ENCODE measurements at places on chromosomes 2 and 18.

DNA sequence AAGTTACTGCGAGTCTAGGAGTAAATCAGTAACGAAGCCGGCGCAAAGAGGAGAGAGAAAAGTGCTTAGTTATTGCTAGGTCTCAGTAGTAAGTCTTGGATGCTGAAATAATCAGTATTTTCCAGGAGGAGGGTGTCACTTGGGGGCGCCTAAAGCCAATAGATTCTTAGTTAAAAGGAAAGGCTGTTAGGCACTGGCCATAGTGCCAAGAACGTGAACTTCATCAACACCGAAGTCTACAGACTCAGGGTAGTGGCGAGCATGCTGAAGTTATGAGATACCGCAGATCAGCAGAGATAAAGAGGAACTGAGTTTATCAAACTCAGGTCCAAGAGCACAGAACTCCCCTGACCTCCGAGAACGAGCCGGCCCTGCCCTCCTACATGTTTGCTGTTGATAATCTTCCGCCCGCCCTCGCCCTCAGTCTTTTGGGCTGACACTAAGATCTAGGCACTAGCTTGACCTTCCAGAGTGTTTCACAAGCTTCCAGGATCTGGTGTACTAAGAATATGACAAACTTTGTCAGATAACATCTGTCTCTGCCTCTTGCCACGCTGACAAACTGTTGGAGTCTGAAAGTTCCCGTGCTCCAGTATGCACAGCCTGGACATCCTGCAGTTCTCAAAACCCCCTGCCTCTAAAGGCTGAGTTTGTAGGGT is 49.2 kb downstream of the CYB5A start:
- peak; percentile 91 for DNase-seq

DNA sequence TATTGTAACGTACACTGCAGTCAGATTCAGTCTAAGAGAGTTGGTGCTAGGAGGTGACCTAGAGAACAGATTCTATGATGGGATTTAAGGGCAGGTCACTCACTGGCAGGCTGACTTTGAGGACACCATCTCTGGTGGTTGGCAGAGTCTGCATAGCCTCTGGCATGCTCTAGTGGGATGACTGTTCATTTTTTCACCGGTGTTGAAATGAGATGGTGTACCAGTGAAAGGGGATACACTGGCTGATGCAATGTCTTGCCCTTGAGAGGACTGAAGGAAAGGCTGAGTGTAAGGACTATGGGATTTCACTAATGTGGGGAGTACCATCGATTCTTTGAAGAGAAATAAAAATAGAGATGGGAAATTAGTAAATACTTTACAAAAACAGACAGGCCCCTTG is 186.9 kb upstream of the PIEZO2 start:
- DNase-seq = no peak

DNA sequence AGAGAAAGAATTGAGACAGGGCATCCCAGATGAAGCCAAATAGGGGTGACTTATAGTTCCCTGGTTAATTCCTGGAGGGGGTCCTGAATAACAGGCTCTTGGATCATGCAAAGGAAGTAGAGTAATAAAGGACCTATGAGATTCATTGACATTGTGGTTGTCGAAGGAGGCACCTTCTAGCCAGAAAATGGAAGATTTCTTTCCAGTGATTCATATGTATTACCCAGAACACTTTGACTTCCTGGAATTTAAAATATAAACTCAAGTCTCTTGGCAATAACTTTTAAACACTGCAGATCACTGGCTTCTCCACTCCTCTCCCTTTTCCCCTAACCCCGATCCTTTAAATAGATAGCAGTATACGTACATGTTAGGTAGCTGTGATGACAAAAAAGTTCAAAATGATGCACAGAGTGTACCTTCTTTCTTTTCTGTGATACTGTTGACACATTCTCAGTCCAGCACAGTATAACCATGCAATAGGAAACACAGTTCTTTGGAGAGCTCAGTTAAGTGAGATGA is 211.8 kb downstream of the LTBP1 start:
- DNase-seq = peak; percentile 23

DNA sequence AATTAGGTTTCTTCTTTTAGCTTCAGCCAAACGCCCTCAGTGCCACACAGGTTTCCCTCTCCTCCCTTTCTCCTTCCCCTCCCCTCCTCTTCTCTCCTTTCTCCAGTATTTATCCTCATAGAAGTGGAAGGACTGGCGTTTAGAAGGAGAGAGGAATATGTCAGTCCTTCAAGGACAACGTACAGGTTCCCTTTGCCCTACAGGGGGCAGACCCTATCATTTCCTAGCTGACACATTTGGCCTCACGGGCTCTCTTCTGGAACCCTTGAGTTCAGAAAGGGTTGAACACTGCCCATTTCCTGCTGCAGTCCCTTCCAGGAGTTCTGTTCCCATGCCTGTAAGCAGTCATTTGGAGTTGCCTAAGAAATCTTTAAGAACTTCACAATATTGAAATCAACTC is 46.1 kb downstream of the CDCA7 start:
- no peak for DNase-seq

DNA sequence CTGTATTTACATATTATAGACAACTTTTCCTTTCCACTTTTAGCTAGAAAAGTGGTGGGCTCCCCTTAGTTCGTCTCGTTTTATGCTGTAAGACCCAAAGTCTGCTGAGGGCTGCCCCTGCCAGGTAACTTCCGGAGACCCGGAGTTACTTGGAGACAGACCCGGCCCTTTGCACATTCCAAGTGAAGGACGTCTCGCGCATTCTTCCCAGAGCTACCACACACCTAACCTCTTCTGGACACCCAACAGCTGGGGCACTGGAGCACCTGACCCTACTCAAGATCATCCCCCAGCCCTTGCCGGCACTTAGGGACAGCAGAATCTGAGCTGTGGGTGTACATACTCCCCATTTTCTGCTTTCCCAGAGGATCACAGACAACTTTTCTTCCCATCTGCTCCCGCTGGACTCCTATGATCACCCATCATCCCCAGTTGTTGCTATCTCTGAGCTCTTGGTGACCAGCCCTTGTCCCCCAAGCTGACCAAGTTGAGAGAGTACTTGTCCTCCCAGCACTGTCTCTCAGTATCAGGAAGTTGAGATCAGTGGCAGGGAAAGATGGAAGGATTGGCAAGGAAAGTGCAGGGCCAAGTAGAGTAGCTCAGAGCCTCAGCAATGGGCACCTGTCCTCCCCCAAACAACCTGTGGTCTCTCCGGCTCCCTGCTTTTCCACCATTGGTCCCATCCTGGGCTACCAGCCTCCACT is 8.4 kb upstream of the SATB2 start:
- no peak for DNase-seq

DNA sequence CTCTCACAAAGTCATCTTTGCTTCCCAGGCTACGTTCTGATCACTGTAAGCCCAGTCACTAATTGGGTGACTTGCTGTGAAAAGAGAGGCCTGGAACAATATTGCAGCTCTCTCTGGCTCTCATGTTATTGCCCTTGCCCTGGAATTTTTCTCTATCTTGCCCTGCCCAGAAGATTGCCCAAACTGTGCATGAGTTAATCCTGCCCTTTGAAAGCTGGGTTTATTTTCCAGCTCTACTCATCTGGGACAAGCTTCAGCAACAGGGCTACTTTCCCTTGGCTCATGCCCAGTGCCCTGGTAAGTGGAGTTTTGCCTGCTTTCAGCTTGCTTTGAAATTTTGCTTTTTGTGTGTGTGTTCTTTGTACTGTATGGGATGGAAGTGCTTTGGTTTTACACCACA is 6.9 kb upstream of the EHBP1 start:
- DNase-seq = no peak

GRCh38 chr2:190986221-190986953 is 27.6 kb downstream of the STAT1 start:
- DNase-seq = no peak

DNA sequence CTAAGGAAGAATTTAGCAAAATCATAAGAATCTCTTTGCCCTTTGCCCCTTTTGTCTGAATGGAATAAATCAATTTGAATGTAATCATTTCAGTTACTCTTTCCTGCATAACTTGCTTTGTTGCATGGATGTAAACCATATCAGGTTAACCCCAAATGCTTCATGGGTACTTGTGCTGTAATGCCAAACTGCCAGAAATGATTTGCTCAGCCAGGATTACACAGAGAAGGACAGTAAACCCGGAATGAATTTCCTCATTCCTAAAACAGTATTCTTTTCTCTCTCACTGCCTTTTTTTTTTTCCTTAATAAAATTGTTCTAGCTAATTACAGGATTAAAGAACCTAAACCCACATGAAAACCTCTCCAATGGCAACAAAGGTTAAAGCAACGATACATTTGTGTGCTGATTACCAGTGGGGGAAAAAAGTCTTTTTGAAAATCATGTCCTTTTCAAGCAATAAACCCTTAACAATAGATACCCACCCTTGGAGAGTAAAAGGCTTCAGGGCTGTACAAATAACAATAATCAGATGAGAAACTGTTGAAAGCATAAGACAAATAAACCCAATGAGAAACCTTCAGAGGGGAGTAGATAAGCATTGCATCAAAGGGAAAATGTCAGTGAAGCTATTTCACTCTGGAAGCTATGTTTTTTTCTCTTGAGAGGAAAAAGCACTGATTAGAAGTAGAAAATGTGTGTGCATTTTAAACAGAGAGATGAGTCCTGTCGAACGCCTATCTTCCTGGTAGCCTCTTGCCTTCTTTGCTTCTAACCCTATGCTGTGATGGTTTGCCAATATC is 275.3 kb downstream of the CDH2 start:
- DNase-seq = no peak
